Thyroid gland (tissue), 4 donors: ENCODE measurements at places on chromosomes 7 and 10. TPM values are rescaled to one million over a fixed set of nuclear protein-coding genes. Genes with fewer than 3 reads are reported as not detected.

DNA sequence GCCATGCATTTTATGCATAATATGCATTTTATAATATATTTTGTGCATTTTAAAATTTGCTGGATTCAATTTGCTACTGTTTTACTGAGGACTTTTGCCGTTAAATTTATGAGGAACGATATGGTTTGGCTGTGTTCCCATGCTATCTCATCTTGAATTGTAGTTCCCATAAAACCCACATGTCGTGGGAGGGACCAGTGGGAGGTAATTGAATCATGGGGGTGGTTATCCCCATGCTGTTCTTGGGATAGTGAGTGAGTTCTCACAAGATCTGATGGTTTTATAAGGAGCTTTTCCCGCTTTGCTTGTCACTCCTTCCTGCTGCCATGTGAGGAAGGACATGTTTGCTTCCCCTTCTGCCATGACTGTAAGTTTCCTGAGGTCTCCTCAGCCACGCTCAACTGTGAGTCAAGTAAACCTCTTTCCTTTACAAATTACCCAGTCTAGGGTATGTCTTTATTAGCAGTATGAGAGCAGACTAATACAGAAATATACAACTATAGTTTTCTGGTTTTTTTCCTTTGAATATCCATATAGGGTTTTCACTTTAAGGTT, 201.4 kb upstream of the SH2B2 start:
- no peak overlapping the region for H3K27ac ChIP-seq
- H3K4me1 ChIP-seq, result no peaks in the 10 kb centered on the region
- no peak for DNase-seq
- no peaks in the 10 kb centered on the region for H3K27me3 ChIP-seq
- H3K36me3 ChIP-seq, result no peaks in the 10 kb centered on the region
- H3K4me3 ChIP-seq, result no peak overlapping the region

GRCh38 chr7:135388616-135389015, 121.3 kb downstream of the CNOT4 start:
- H3K27ac ChIP-seq, result no peak overlapping the region
- peaks cover 5% of the 10 kb centered on the region for H3K4me1 ChIP-seq
- H3K4me3 ChIP-seq, result no peak overlapping the region
- peaks cover under 1% of the 10 kb centered on the region for H3K36me3 ChIP-seq

GRCh38 chr7:143454091-143454680, 10.9 kb downstream of the TAS2R60 start:
- H3K4me1 ChIP-seq, result no peaks in the 10 kb centered on the region
- H3K36me3 ChIP-seq, result no peaks in the 10 kb centered on the region
- no peak overlapping the region for H3K4me3 ChIP-seq

DNA sequence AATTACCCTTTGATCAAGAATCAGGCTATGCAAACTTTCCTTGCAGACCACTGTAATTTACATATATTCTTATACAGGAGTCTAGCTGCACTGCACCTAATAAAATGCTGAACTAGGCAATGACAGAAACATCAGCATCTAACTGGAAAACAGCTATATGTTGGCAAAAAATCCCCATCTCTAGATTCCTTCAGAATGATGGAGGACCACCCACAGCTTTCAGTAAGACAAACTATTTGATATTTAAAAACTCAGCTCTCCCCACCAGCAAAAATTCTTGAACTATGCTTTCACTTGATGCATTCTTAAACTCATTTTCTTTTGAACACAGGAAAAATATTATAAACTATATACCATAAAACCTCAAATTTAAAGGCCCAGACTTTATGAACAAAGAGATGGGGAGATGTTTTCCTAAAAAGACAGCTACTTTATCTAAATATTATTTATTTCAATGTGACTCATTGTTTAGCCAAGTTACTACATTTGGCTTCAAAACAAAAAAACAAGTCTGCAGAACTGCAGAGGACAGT, 77.4 kb downstream of the SEMA3C start:
- H3K4me3 ChIP-seq, result no peak overlapping the region
- DNase-seq, result no peak
- H3K4me1 ChIP-seq, result no peaks in the 10 kb centered on the region
- H3K36me3 ChIP-seq, result no peaks in the 10 kb centered on the region

- no peaks in the 10 kb centered on the region for H3K36me3 ChIP-seq
- H3K4me3 ChIP-seq, result no peak overlapping the region
- H3K27ac ChIP-seq, result no peak overlapping the region
- no peak for DNase-seq
These were observed 177.1 kb downstream of the CDK14 start for GRCh38 chr7:90773269-90773668.

DNA sequence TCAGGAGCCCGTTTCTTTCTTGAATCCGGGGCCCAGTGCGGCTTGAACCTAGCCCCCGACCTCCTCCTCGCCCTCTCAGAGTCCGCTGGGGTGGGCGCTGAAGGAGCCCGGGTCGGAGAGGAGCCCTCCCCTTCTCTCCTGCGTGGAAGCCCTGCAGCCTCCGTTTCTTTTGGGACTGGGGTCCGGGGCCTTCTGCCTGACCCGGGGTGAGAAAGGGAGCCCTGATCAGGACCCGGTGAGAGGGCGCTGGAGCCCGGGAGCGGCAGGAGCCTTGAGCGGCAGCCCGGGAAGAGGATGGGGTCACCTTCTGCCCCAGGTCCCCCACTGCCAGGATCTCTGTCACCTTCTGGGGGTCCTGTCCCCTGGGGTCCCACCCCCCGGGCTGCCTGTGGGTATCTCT, 162.3 kb downstream of the ZNF33B start:
- H3K27ac ChIP-seq, result no peak overlapping the region
- H3K27me3 ChIP-seq, result no peaks in the 10 kb centered on the region
- H3K4me1 ChIP-seq, result no peaks in the 10 kb centered on the region
- H3K36me3 ChIP-seq, result no peaks in the 10 kb centered on the region
- no peak for DNase-seq
- H3K4me3 ChIP-seq, result no peak overlapping the region

DNA sequence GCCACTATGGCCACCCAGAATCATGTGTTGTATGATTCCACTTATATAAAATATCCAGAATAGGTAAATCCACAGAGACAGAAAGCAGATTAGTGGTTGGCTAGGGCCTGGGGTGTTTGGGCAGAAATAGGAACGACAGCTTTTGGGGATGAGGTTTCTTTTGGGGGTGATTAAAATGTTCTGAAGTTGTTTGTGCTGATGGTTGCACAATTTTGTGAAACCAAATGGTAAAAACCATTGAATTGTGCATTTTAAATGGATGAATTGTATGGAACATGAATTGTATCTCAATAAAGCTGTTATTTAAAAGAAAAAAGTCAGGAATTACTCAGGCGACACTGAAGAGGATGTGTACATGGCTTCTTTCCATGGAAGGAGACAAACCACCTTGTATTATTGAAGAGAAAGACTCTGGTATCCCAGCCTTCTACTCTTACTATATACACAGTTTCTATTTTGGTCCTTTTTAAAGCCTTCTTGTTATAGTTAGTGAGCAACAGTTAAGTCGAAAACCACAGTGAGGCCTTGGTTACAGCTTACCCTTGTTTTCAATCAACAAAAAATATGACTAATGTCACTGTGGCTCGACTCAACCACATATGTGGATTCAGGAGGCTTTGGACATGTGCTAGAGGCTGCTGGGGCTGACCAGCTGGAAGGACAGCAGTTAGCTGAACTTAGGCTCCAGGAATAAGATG, 57.1 kb upstream of the KMT2E start:
- H3K36me3 ChIP-seq, result no peaks in the 10 kb centered on the region
- peaks cover 40% of the 10 kb centered on the region for H3K4me1 ChIP-seq
- H3K4me3 ChIP-seq, result no peak overlapping the region

DNA sequence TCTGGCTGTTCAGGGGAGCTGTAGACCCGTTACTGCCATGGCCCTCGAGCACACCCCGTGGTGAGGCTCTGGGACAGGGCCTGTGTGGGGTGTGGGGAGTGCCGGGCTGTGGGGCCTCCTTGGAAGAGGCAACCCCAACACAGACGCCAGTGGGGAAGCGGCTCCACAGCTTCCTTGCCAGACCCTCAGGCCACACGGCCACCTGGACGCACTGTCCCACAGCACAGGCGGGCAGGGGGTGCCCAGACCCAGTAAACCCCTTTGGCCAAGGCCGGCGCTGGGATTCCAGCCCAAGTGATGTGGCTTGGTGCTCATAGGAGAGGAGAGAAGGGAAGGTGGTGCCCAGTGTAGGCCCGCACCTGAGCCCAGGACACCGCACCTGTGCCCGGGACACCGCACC, 12.9 kb upstream of the NKX6-2 start:
- H3K27me3 ChIP-seq, result no peaks in the 10 kb centered on the region
- no peak overlapping the region for H3K4me3 ChIP-seq
- no peaks in the 10 kb centered on the region for H3K36me3 ChIP-seq
- no peaks in the 10 kb centered on the region for H3K4me1 ChIP-seq

DNA sequence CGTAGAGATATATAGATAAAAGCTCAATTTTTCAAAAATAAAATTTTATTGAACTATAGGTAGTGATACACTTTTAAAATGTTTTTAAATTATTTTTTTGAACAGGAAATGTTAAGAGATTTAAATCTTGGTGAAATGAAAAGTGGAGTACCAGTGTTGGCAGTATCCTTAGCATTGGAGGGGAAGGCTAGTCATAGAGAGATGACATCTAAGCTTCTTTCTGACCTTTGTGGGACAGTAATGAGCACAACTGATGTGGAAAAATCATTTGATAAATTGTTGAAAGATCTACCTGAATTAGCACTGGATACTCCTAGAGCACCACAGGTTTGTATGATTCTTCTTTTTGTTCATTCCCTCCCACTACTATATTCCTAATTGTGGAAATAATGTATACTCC, 15.8 kb downstream of the PDCD4 start:
- no peak overlapping the region for H3K27ac ChIP-seq
- no peak for DNase-seq
- H3K4me1 ChIP-seq, result peaks cover 25% of the 10 kb centered on the region

DNA sequence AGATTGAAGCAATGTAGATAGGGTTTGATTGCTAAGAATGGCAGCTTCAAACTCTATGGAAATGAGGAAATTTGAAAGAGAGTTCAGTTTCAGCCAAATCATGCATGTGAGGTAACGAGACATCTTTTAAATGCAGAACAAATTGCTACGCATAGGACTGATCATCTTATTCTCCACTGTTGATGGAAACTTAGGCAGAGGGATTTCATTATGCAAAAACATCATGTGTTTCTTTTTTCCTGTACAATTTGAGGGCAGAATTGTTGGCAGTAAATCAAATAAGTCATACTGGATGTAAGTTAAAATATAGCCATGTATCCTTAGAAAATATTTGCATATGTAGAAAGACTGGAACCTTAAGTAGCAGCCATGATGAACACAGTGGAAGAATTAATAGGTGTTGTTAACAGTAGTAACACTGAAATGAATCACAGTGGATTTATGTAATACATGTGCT, 327.4 kb downstream of the CDK14 start:
- H3K4me1 ChIP-seq, result no peaks in the 10 kb centered on the region
- H3K27ac ChIP-seq, result no peak overlapping the region

DNA sequence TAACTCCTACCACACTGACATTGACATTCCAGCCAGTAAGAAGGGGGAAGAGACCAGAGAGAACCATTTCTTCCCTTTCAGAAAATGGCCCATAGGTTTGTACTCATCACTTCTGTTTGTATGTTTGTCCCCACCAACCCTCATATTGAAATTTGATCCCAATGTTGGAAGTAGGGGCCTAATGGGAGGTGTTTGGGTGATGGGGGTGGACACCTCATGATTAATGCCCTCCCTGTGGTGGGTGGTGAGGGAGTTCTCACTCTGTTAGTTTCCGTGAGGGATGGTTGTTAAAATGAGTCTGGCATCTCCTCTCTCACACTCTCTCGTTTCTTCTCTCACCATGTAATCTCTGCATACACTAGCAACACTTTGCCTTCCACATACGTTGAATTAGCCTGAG, 21.4 kb downstream of the CADPS2 start:
- H3K27ac ChIP-seq, result no peak overlapping the region
- DNase-seq, result no peak
- no peak overlapping the region for H3K4me3 ChIP-seq
- no peaks in the 10 kb centered on the region for H3K36me3 ChIP-seq
- H3K27me3 ChIP-seq, result no peaks in the 10 kb centered on the region

DNA sequence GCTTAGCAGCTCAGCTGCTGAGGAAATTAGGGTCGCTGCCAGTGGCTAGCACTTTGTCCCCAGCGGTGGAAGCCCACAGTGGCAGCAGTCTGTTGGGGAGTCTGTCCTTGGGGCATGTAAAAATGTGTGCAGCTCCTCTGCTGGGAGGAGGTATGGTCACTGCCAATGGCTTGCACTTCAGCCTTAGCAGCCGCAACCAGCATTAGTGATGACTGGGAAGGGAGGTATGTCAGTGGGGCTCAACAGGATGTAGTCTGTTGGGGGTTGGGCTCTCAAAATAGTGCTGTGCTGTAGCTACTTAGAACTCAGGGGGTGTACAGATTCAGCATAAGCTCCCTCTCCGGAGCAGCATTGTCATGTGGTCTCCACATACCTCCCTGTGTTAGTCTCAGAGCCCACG, 189.9 kb downstream of the ZEB1 start:
- no peak overlapping the region for H3K27ac ChIP-seq
- no peaks in the 10 kb centered on the region for H3K4me1 ChIP-seq
- DNase-seq, result no peak
- no peaks in the 10 kb centered on the region for H3K27me3 ChIP-seq
- H3K36me3 ChIP-seq, result no peaks in the 10 kb centered on the region

GRCh38 chr10:7998831-7999230, 55.7 kb upstream of the GATA3 start:
- H3K27me3 ChIP-seq, result no peaks in the 10 kb centered on the region
- H3K36me3 ChIP-seq, result no peaks in the 10 kb centered on the region
- no peak for DNase-seq
- no peak overlapping the region for H3K4me3 ChIP-seq
- H3K27ac ChIP-seq, result no peak overlapping the region

DNA sequence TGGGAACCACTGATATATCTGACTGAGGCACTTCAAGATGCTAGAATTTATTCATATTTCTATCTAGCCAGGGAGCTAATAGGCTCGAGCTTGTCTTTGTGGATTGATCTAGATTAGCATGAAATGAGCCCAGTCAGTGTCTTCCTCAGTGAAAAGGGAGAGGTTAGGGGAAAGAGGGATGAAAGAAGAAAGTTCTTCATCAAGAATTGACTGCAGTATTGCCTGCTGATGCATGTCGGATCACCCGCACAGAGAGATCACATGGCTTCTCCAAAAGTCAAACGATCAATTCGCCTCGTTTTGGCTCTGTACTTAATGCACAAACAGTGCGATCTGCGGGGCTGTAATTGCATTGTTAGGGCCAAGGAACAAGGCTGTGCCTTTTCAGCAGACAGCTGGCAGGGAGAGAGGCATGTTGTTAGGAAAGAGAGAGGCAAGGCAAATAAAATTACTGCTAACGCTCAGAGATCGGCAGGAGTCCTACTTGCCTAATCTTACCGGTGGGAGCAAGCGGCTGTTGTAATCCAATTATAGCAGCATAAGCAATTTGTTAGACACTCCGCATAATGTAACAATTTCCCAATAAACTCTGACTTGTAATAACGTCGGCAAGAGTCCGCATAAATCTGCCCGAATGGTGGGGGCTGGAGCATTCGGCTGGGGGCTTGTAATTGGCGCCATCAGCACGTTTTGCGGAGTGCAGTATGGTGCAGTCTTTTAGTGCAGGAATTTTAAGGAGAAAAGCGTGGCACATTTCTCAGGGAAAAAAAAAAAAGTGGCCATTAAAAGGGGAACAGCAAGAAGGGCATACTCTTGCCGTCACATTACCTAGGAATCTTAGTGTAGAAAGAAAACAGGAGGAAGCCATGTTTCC, 102.1 kb downstream of the POLL start:
- no peak for DNase-seq
- no peak overlapping the region for H3K4me3 ChIP-seq

Gene GPNMB
- 31.4 TPM for total RNA-seq

Gene SAMD9
- 3.2 TPM for total RNA-seq

Gene CHN2
- total RNA-seq, result 39.2 TPM

Gene NKX6-2
- not detected for total RNA-seq

Gene CYP3A7
- total RNA-seq, result not detected

Gene INMT
- 37.4 TPM for total RNA-seq
